HFF-Myc (cell line): ENCODE measurements at places on chromosomes 12 and 14.

GRCh38 chr12:114414866-114415524, 9.1 kb upstream of the TBX5 start:
- no peak for DNase-seq

DNA sequence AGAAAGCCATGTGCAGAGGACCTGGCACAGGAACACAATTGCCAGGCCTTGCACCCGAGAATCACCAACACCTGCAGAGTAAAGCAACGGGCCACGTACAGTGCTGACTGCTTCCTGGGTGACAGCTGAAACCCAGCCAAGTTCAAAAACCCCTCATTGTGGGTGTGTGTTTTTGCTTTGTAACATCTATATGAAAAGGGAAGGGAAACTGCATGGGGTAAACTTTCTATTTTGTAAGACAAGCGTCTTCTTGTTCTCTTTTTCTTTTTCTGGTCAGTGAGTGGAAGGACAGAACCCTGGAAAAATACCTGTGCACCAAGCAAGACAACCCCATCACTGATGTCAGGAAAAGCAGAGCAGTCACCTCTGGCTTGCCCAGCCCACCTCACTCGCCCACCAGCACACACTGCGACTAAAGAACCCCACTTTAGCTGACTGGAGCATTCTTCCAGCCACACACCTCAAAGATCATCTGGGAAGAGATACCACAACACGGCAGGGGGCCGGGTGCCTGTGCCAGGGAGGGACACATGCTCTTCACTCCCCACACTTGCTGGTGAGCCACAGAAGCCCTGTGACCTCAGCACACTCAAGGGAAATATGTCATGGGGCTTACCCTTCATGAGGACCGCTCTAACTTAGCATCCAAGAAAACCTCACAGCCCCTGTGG, 172.3 kb downstream of the NDUFA12 start:
- DNase-seq = no peak

- no peak for DNase-seq
These were observed 308.7 kb downstream of the RPAP3 start for GRCh38 chr12:47396902-47397663.

DNA sequence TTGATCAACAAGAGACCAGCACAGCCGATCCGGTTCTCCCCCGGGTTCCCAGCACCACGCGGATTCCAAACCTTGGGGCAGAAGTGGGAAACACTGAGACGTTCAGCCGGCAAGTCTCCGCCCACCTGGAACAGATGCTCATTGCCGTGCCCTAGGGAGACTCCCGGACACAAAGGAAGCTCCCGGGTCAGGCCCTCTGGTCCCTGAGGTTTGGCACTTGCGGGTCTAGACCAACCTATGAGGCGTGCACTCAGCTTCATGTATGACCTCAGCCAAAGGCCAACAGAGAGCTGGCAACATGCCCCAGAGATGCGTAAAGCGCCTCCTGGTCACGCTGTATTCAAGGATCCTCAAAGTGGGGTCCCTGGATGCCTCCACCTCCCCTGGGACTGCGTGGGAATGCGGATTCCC, 2.5 kb downstream of the RIMBP2 start:
- DNase-seq = no peak

- no peak for DNase-seq
These were observed 13.4 kb downstream of the C1S start for GRCh38 chr12:7073946-7074345.

GRCh38 chr14:49483268-49483667, 102.9 kb downstream of the RPS29 start:
- DNase-seq = no peak

- DNase-seq = no peak
These were observed 236.1 kb downstream of the C12orf50 start for GRCh38 chr12:87793131-87793530.

GRCh38 chr12:31517994-31518393, 72.9 kb downstream of the DENND5B start:
- no peak for DNase-seq

GRCh38 chr12:6921996-6922946, 5.5 kb upstream of the ATN1 start:
- DNase-seq = no peak

GRCh38 chr12:118428643-118429042, 52.3 kb downstream of the SUDS3 start:
- no peak for DNase-seq

DNA sequence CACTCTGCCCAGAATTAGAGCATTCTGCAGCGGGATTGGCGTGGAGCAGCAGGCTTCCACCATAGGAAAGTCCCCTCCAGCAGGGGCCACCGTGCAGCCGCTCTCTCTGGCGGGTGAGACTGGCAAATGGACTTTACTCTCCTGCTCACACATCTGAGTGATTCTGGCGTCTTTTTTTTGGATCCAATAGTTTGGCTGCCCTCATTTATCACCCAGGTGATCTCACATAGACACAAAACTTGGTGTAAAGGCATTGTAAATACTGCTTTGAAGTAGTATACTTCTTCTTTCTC, 130.3 kb downstream of the TGFB3 start:
- DNase-seq = no peak

- DNase-seq = no peak
These were observed 161.8 kb upstream of the PTPRQ start for GRCh38 chr12:80282226-80282625.

GRCh38 chr12:51395283-51396230, 4.4 kb upstream of the GALNT6 start:
- DNase-seq = no peak

DNA sequence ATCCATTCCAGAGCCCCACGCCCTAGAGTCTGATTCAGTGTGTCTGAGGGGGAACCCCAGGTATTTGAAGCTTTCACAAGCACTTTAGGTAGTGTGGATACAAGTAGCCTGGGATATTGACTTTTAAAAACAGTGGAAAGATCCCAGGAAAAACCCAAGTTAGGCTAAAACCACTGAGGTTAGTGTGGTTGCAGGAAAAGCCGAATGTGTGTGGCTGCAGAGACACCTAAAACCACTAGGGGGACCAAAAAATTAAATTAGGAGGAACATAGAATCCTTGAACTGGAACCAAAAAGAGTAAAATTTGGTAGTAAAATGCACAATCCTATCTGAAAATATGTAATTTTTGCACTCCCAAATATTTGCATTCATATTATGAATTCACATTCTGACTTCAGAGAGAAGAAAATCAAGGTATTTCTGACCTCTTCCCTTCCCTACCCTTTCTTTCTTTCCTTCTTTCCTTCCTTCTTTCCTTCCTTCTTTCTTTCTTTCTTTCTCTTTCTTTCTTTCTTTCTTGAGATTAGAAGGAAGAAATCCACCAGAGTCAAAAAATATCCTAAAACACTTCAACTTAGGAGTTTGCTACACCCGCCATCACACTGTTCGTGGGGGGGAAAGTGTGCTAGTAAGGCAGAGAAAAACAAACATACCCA, 37.8 kb downstream of the SLCO1A2 start:
- DNase-seq = peak; percentile 1

DNA sequence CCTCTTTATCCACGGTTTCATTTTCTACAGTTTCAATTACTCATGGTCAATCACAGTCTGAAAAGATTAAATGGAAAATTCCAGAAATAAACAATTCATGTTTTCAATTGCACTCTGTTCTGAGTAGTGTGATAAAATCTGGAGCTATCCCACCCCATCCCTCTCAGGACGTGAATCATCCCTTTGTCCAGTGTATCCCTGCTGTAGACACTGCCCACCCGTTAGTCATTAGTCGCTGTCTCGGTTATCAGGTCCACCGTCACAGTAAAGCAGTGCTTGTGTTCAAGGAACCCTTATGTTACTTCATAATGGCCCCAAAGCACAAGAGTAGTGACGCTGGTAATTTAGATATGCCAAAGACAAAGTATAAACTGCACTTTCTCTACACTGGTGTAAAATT, 141.0 kb upstream of the LMNTD1 start:
- peak; percentile 81 for DNase-seq

GRCh38 chr14:30882431-30882830, 8.1 kb downstream of the COCH start:
- DNase-seq = no peak

- DNase-seq = no peak
These were observed 3.7 kb upstream of the NOS1 start for GRCh38 chr12:117365049-117365616.

- no peak for DNase-seq
These were observed 33.1 kb upstream of the ETFBKMT start for GRCh38 chr12:31626270-31626995.

GRCh38 chr14:22653012-22653621, 9.0 kb upstream of the OR6J1 start:
- DNase-seq = peak; percentile 67

GRCh38 chr14:29805415-29806123, 122.1 kb downstream of the PRKD1 start:
- peak; percentile 48 for DNase-seq

GRCh38 chr14:103881268-103882201, 34.2 kb upstream of the PPP1R13B start:
- DNase-seq = no peak

- DNase-seq = no peak
These were observed 2.8 kb upstream of the ARID2 start for GRCh38 chr12:45726603-45727300.

- DNase-seq = no peak
These were observed 905 bp upstream of the DLK1 start for GRCh38 chr14:100725587-100726387.

GRCh38 chr12:50212071-50212467, 44.9 kb upstream of the CERS5 start:
- DNase-seq = no peak

DNA sequence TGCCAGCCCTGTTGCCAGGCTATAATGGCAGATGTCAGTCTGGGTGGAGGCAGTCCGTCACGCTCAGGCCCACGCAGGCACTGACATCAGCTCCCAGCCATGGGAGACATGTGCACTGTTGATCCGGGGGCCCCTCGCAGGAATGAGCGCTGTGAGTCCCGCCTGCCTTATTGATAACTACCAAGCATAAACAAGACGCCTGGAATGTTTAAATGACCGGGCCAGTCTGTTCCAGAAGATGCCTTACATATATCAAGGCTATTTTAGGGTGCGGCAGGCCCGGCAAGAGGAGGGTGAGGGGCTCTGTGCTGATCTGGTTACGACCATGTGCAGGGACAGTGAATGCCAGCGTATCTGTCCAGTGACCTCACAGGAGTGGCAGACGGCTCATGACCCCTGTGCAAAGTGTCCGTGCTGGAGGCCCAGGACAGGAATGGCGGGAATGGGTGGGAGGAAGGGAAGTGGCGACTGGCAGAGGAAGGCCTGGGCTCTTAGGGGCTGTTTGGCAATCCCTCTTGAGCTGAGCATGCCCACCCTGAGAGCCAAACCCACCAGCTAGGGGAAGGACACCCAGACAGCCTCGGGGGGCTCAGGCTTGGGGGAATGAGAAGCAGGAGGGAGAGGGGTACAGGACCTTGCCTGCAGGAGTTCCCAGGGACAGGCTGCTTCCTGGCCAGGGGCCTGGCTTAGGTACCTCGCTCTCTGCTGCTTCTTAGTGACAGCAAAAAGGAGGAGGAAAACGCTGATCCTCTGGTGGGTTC, 49.3 kb downstream of the DLK1 start:
- no peak for DNase-seq

GRCh38 chr14:94673781-94674231, 61.6 kb downstream of the SERPINA3 start:
- DNase-seq = no peak

DNA sequence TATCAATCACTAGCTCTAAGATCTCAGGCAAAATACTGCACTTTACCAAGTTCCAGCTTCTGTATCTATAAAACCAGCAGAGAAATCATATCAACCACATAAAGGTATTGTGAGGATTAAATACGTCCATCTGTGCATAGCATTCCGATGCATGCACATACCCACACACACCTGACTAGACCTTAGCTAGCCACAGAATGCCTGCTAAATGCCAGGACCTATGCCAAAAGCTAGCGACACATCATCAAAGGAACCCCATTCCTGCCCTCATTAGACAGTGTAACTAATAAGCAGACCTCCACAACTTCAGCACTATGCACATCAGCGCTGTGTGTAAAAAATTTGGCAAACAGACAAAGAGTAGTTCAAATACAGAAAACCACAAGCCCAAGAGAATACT, 185.2 kb downstream of the SLC2A13 start:
- DNase-seq = no peak

DNA sequence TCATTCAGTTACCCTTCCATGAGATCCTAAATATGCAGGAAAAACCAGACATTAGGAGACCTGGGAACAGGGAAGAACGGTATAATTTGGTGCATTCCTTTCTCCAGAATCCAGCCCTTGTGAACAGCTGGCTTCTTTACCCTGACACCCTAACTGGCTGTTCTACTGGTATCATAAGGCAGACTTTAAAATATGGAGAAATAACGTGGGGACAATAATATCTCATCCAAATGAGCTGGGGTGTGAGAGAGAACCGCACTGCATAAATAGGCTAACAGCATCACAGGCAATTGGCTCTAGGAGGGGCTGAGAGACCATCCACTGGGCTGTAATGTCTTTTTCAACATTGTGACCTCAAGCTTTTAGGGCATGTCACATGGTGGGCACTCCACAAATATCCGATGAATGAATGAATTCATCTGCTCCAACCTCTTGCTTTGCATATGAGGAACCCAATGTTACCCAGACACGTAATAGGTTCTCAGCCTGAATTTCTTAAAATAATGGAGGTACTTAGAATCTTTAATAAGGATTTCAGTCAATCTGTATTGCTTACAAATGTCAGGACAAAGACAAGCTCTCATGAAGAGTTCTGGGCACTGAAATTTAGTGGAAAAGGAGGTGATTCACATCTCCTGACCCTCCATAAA, 157.9 kb downstream of the SAMD4A start:
- no peak for DNase-seq

DNA sequence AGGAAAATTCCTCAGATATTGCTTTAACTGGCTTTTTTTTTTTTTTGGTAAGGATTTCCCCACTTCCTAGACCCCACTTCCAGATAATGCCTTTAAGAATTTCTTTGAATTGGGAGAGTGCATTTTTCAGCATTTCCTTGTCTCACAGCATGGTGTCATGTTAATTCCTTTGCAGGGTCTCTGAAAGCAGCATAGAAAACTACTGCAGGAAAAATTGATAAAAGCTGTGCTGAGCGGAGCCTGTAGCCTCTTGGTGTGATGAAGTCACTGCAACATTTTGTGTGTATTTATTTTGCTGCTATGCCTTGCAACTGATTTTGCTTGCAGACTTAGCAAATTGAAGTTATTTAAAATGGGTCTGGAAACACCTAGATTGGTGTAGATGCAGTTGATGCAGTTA, 2.7 kb downstream of the ANO4 start:
- no peak for DNase-seq

- DNase-seq = no peak
These were observed 199.7 kb upstream of the CPNE8 start for GRCh38 chr12:39105111-39105510.

- DNase-seq = no peak
These were observed 3.2 kb upstream of the BCL11B start for GRCh38 chr14:99275222-99275584.

GRCh38 chr12:6507102-6507998, 13.4 kb downstream of the NCAPD2 start:
- no peak for DNase-seq
